Effector memory CD8-positive, alpha-beta T cell (primary cell): ENCODE measurements at places on chromosomes 5 and 9.
A peak's percentile ranks its signal among the peaks of the same experiment; 100 is the strongest.

DNA sequence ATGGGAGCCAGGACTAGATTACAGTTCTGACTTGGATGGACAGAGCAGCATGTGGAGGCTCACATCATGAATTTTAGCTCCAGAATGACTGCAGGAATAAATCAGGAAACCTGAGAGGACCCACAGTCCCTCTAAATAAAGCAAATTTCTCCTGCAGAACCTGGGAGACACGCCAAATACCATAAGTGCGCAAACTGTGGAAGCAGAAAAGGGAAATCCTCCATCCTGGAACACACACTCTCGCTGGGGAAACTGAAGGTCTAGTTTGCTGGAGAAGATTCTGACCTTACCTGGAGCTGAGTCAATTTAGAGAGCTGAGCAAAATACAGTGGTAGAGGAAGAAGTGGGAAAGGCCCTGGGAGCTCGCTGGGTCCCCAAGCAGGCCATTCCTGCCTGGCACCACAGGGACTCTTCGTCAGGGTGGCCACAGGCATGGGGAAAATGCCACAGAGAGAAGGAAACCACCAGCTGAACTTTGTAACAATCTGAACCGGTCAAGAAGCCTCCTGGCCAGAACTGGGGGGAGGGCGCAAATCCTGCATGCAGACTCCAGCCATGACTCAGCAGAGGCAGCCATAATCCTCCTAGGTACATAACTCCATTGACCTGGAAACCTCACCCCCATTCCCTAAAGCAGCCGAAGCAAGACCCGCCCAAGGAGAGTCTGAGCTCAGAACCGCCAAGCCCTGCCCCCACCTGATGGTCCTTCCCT is 390.9 kb downstream of the LRRC70 start:
- no peaks in the 10 kb centered on the region for H3K36me3 ChIP-seq
- DNase-seq = no peak
- H3K4me1 ChIP-seq = no peaks in the 10 kb centered on the region
- H3K27ac ChIP-seq = no peak overlapping the region
- H3K4me3 ChIP-seq = no peak overlapping the region
- no peaks in the 10 kb centered on the region for H3K27me3 ChIP-seq

- H3K27ac ChIP-seq = no peak overlapping the region
- no peak overlapping the region for H3K4me3 ChIP-seq
- peaks cover 3% of the 10 kb centered on the region for H3K27me3 ChIP-seq
- H3K4me1 ChIP-seq = peaks cover 2% of the 10 kb centered on the region
- DNase-seq = no peak
- peaks cover 4% of the 10 kb centered on the region for H3K36me3 ChIP-seq
Observed at GRCh38 chr5:1122511-1123294, 10.8 kb upstream of the SLC12A7 start.

DNA sequence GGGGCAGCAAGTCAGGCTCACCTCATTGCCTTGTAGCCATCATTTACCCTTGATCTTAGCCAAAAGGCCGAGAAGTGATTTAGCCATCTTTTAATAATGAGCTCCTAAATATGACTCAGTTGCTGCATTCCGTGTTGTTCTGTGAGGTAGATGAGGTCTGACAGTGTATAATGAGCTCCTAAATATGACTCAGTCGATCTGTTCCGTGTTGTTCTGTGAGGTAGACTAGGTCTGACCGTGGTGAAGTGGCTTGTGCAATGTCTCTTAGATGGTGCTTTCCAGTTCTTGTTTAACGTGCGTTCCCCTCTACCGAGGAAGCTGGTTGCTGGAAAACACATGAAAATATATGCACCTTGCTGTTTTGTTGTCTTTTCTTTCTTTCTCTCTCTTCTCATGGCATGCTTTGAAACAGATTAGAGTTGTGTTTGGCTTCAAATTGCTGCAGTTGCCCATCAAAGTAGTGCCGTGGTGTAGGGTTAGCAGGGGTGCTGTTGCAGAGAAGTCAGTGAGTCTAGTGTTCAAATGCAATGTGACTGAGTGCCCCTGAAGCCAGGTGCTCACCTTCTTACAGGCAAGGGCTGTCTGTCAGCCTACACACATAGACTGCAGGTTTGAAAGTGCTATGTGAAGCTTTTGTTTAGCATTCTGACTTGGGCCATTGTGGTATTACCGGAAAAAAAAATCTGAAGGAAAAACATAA is 118.6 kb downstream of the KDM4C start:
- no peak overlapping the region for H3K4me3 ChIP-seq
- H3K4me1 ChIP-seq = peaks cover 44% of the 10 kb centered on the region
- peak overlapping the region; percentile 74 for H3K27ac ChIP-seq
- no peaks in the 10 kb centered on the region for H3K27me3 ChIP-seq
- peaks cover 8% of the 10 kb centered on the region for H3K36me3 ChIP-seq

GRCh38 chr9:126296687-126297086 is 29.9 kb upstream of the MVB12B start:
- no peak for DNase-seq
- no peak overlapping the region for H3K27ac ChIP-seq
- H3K36me3 ChIP-seq = peaks cover 6% of the 10 kb centered on the region

GRCh38 chr5:1033606-1034420 is 25.2 kb downstream of the NKD2 start:
- no peaks in the 10 kb centered on the region for H3K36me3 ChIP-seq
- H3K27ac ChIP-seq = no peak overlapping the region
- peaks cover 12% of the 10 kb centered on the region for H3K27me3 ChIP-seq
- peaks cover 3% of the 10 kb centered on the region for H3K4me1 ChIP-seq

GRCh38 chr9:88173378-88173999 is 35.2 kb upstream of the SPATA31C2 start:
- no peaks in the 10 kb centered on the region for H3K36me3 ChIP-seq
- no peak overlapping the region for H3K4me3 ChIP-seq
- H3K4me1 ChIP-seq = peaks cover 5% of the 10 kb centered on the region

GRCh38 chr5:26645659-26646058 is 392.7 kb downstream of the CDH9 start:
- H3K27ac ChIP-seq = no peak overlapping the region
- no peaks in the 10 kb centered on the region for H3K4me1 ChIP-seq
- no peaks in the 10 kb centered on the region for H3K27me3 ChIP-seq
- no peak overlapping the region for H3K4me3 ChIP-seq
- no peaks in the 10 kb centered on the region for H3K36me3 ChIP-seq

DNA sequence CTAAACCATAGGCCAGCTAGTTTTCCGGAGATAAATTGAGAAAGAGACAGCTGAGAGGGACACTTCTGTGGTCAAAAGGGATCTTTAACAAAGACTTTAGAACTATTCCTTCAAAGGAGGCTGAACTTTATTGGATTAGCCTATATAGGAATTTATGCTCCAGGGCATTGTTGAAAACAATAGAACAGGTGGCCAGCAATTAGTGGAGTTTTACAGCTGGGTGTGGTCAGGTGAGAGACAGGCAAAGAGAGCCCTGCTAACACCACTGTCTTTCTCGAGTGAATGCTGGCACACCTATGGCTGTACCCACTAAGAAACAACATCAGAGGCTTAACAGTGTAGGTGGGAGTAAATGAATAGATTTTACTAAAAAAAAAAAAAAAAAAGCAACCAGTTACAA is 16.7 kb upstream of the TLR4 start:
- no peaks in the 10 kb centered on the region for H3K4me1 ChIP-seq
- no peaks in the 10 kb centered on the region for H3K27me3 ChIP-seq
- no peaks in the 10 kb centered on the region for H3K36me3 ChIP-seq
- no peak overlapping the region for H3K4me3 ChIP-seq
- no peak for DNase-seq
- no peak overlapping the region for H3K27ac ChIP-seq

- no peaks in the 10 kb centered on the region for H3K36me3 ChIP-seq
- H3K27ac ChIP-seq = peak overlapping the region; percentile 27
- peaks cover 4% of the 10 kb centered on the region for H3K4me1 ChIP-seq
- H3K27me3 ChIP-seq = no peaks in the 10 kb centered on the region
- no peak for DNase-seq
- no peak overlapping the region for H3K4me3 ChIP-seq
Observed at GRCh38 chr5:75435096-75435495, 76.3 kb downstream of the CERT1 start.

DNA sequence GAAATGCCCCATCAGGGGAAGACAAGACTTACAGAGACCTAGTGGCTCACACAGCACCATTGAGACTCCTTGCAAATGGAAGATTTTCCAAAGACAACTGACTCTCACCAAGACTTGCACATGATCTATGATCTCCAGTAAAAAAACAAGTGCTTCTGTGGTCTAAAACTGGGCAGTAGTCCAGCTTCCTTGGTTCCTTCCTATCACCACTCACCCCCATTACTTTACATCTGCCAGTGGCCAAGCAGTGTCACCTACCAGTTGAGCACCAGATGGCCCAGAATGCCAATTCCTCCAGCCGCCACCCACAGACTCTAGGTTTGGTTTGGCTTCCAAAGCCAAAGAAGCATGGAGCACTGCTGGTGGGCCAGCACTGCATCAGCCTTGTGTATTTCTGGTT is 47.7 kb downstream of the SH3TC2 start:
- H3K27ac ChIP-seq = no peak overlapping the region
- H3K36me3 ChIP-seq = no peaks in the 10 kb centered on the region
- no peak overlapping the region for H3K4me3 ChIP-seq
- H3K4me1 ChIP-seq = no peaks in the 10 kb centered on the region
- peaks cover 22% of the 10 kb centered on the region for H3K27me3 ChIP-seq

- peaks cover 4% of the 10 kb centered on the region for H3K36me3 ChIP-seq
- no peaks in the 10 kb centered on the region for H3K27me3 ChIP-seq
- H3K27ac ChIP-seq = no peak overlapping the region
- H3K4me3 ChIP-seq = no peak overlapping the region
- DNase-seq = no peak
Observed at GRCh38 chr5:167472566-167473108, 818.8 kb upstream of the WWC1 start.

DNA sequence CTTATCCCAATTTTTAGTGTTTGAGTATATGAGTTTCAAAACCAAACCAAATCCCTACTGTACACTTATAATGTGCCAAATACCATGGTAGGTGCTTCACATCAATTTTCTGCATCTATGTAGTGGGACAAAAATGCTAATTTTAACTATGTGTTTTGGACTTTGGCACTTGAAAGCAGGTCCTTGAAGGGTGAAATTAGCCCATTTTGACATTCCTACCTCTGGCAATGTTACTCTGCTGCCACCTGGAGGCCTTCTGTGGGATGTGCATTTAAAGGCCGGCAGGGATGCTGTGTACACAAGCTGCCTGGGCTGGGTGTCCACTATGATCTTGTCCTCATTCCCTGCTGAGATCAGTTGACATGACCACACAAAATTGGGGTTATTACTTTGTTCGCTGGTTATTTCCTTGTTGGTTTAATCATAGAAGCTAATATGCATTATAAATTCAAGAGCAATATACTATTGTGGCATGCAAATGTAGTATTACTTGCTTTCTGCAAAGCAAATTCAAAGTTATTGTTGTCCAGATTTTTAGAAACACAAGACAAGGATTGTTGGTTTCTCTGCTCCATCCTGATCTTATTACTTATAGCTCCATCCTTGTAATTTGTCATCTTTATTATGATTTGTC is 166.8 kb downstream of the ARHGEF28 start:
- DNase-seq = peak; percentile 62
- H3K4me3 ChIP-seq = no peak overlapping the region
- no peaks in the 10 kb centered on the region for H3K36me3 ChIP-seq
- peaks cover 8% of the 10 kb centered on the region for H3K4me1 ChIP-seq
- no peaks in the 10 kb centered on the region for H3K27me3 ChIP-seq

GRCh38 chr9:18074041-18074440 is 399.9 kb upstream of the ADAMTSL1 start:
- H3K4me3 ChIP-seq = no peak overlapping the region
- no peaks in the 10 kb centered on the region for H3K4me1 ChIP-seq
- DNase-seq = no peak
- no peaks in the 10 kb centered on the region for H3K36me3 ChIP-seq
- no peak overlapping the region for H3K27ac ChIP-seq
